ENCODE measurements at places on chromosomes 13 and 19.

DNA sequence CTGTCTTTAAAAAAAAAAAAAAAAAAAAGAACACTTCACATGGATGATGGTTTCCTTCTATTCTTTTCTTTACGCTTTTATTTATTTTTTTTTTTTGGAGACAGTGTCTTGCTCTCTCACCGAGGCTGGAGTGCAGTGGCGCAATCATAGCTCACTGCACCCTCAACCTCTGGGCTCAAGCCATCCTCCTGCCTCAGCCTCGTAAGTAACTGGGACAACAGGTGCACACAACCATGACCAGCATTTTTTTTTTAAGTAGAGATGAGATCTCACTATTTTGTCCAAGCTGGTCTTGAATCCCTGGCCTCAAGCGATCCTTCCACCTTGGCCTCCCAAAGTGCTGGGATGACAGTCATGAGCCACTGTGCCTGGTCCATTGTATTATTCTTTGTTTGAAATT, 24.3 kb downstream of the ANKRD27 start:
- no peak for DNase-seq

DNA sequence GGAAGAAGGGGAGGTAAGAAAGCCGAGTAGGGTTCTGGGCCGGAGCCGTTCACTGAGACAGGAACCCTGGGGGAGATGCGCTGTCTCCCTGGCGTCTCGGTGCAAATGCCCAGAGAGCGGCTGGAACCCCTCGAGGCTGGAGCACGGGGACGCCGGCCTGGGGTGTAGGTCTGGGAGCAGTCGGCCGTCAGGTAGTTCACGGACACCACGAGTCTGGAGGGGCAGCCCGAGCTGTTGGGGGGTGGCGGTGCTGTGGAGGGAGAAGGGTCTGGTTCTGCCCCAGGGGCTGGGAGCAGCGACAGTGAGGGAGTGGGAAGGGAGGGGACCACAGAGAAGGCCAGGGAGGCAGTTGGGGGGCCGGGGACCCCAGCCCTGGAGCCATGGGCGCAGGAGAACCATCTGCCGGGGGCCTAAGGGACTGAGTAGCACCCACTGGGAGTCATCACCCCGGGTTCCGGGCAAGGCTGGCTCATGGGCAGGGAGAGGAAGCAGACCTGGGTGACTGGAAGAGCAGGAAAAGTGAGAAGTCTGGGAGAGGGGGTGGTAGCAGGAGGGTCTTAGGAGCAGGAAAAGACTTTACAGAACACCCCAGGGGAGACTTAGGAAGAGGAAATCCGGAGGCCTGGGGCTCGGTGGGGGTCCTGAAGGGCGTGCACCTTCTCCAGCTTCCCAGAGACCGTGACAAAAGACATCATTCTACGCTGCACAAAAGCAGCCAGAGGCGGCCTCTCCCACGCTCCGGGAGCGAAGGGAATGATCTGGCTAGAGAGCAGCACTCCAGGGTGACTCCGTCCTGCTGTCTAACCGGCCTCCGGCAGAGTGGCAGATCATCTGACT, 173.1 kb upstream of the SOX1 start:
- DNase-seq, result no peak

- DNase-seq, result no peak
Observed at GRCh38 chr13:111462221-111462764, 141.9 kb downstream of the TEX29 start.

GRCh38 chr19:48613024-48613851, 1.6 kb downstream of the FAM83E start:
- DNase-seq, result no peak

GRCh38 chr13:71546881-71547280, 320.1 kb downstream of the DACH1 start:
- DNase-seq, result no peak

- no peak for DNase-seq
Observed at GRCh38 chr19:16454351-16454918, 17.3 kb downstream of the EPS15L1 start.

DNA sequence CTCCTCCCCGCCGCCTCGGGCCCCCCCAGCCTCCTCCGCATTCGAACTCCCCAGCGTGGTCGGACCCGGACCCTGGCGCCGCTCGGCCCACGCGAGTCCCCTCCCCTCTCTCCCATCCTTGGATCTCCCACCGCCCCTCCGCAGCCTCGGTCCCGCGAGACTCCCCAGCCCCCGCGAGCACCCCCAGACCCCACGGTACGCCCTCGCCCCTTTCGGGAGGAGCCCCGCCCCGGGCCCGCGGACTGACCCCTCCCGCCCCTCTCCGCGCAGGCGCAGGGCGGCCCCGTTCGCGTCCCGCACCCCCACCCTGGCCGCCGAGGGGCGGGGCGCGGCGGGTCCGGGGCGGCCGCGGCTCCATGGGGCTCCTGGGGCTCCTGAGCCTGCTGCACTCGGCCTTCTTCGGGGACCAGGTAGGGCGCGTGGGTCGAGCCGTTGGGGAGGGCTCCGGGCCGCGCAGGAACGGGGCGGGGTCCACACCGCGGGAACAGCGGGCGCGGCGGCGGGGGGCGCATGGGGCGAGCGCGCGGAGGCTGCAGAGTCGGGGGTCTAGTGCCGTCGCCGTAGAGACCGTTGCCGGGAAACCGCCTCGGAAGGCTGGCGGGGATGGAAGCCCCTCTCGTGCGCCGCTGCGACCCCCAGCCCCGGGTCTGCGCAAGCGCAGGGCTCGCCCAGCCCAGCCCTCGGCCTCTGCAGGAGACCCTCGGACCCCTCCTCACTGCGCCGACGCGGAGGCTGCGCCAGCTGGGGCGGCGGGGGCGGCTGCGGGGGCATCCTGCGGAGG, 3.8 kb upstream of the APC2 start:
- DNase-seq, result no peak
